GM12891 (cell line): ENCODE measurements at places on chromosomes 2 and 18.
A peak's percentile ranks its signal among the peaks of the same experiment; 100 is the strongest.

DNA sequence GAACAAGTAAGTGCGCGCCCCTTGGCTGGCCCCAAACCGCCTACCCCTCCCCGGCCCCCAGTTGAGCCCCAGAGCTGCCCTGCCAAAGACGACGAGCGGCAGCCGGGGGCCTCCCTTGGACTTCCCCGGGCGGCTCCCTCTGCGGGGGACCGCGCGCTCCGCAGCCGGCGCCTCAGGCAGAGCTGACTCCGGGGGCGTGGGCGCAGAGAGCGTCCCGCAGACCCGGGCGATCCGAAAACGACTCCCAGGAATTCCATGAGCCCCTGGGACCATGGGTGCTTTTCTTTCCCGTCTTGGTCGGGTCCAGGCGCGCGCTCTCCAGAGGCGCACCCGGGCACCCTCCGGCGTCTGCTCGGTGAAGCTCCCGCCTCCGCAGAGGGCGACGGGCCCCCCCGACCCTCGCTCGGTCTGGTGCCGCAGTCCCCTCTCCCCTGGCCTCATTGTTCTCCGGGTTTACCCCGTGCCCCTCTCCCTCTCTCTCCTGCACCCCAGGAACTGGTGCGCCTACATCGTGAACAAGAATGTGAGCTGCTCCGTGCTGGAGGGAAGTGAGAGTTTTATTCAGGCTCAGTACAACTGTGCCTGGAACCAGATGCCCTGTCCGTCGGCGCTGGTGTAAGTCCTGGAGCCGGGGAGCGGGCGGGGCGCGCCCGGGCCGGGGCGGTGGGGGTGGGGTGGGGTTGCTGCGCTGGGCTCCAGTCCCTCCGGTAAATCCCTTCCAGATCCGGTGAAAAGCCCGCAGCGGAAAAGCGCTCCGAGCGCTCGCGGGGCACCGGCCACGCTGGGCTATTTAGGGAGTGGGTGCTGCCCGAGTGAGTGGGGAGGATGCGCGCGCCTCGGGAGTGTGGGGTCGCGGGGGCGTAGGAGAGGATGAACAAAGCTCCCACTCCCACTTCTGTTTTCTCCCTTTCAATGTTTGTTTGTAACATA, 776 bp downstream of the EMILIN2 start:
- peak; percentile 57 for DNase-seq

- DNase-seq = no peak
Measured at GRCh38 chr2:47595687-47596086, 187.3 kb upstream of the MSH6 start.

DNA sequence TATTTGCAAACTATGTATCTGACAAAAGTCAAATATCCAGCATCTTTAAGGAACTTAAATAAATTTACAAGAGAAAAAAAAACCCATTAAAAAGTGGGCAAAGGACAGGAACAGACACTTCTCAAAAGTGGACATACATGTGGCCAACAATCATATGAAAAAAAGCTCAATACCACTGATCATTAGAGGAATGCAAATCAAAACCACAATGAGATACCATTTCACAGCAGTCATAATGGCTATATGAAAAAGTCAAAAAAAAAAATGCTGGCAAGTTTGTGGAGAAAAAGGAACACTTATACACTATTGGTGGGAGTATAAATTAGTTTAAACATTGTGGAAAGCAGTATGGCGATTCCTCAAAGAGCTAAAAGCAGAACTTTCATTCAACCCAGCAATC, 130.3 kb upstream of the LHCGR start:
- no peak for DNase-seq

DNA sequence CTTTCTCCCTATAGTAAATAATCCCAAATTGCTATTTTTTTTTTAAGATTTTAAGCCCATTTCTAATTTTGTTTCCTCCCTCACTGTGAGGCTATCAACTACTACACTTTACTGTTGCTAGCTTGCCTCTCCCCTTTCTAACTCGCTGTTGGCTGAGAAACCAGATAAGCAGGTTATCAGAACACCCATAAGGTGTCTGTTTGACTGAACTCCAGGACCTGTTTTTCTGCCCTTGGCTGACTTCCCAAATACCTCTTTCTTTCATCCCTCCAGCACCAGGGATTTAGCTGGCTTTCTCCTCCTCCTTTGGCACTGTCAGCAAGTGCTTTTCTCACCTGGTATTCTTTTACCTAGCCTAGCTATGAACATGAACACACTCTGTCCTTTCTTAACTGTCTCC, 11.1 kb downstream of the TRAK2 start:
- DNase-seq = no peak

- DNase-seq = peak; percentile 35
Measured at GRCh38 chr2:69741229-69741574, 732 bp upstream of the ANXA4 start.

DNA sequence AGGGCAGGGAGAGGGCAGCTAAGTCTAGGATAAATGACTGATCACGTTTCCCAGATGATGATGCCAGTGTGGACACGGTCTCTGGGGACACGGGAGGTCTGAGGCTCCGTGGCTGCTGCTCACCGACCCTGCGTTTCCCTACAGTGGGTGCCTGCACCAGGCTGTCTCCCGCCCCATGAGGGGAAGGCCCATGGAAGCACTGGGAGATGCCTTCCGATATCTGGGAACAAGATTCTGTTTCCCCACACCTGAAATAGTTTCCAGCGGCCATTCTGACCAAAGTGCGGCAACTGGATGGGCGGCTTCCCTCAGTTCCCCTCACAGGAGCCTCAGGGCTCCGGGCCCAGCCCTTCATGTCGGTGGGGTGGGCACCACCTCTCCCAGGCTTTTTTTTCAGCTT, 83.1 kb downstream of the EDAR start:
- no peak for DNase-seq

DNA sequence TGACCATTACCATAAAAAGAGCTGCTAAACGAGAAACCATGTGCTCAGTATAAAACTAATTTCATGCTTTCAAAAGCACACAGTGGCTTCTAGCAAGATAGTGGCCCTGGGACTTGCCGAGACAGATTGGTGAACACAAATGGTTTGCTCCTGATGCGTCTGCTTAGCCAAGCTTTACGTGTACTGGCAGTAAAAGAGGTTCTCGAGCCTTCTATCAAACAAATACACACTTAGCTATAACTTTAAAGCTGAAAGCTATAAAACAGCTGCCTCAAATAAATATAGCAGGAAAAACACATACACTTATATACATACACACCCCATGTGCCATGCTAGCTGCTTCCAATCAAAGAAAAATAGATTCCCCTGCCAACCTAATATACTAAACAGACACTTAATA, 117.0 kb downstream of the ZNF385B start:
- no peak for DNase-seq

- no peak for DNase-seq
Measured at GRCh38 chr2:216624251-216624650, 9.0 kb upstream of the IGFBP2 start.

- DNase-seq = no peak
Measured at GRCh38 chr2:58435246-58435645, 194.1 kb upstream of the FANCL start.

DNA sequence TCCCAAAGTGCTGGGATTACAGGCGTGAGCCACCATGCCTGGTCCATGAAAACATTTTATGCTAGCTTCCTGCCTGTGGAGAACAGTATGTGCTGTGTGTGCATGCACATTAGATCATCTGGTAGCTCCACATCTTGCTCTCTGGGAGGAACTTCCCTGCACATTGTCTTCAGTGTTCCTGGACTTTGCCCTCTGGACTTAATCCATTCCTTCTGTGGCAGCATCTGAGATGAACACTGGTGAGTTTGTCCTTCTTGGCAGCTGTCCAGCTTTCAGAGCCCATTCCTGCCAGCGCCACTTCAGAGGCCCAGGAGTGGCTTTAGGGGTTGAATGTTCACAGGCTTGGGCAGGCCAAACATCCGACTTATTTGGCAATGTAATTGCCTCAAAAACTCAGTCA, 65.2 kb downstream of the POU3F3 start:
- no peak for DNase-seq

DNA sequence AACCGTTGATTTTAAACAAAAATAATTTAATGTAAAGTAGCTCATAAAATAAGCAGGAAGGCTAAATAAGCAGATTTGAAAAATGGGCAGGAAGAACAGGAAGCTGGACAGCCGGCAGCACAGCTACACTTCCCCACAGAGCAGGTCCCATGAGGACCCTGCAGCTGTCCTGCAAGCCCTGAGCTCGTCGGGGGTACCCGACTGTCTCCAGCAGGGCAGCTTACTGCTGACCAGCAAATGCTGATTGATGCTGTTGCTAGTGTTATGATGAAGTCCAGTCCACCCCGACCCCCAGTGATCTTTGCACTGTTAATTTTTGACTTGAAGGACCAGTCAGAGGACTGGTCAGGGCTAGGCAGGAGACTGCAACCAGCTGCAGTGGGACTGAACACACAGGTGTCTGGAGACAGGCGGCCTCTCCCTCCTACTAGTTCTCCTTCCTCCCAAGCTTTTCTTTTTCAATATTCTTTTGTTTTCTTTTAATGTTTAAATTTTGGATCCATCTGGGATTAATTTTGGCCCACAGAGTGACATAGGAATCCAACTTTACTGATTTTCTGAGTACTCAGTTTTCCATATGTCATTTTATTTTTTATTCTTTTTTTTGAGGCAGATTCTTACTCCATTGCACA, 27.7 kb downstream of the POLE4 start:
- DNase-seq = no peak

DNA sequence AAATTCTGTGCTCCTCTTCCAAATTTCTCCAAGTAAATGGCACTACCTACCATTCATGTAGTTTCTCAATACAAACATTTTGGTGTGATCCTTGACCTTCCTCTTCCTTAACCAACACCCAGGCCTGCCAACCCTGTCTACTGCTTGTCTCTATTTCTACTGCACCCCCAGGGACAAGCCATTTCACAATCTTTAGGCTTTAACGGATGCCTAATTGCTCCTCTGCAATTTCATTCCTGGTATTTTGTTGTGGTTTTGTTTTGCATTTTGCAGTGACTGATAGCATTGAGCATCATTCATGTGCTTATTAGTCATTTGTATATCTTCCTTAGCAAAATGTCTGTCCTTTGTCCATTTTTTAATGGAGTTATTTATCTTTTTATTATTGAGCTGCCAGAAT, 10.0 kb downstream of the FAP start:
- no peak for DNase-seq

DNA sequence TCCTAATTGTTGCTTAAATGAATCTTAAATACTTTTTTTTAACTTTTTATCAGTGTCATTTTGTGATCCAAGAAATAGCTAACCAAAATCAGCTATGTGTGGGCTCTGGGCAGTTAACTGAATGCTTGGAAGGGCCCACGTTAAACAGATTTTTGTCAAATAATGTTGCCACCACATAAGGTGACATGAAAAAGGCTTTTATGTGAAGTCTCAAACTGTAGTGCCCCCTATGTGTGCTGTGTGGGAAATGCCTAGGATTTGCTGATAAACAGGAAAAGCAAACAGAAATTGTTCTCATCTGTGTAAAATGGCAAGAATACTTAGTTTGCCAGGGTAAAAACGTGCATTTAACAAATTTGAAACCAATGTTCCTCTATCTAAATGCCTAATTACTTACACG, 242.2 kb downstream of the ZNF516 start:
- DNase-seq = no peak

- DNase-seq = no peak
Measured at GRCh38 chr2:97741251-97741650, 27.9 kb downstream of the ZAP70 start.
